ENCODE measurements at places on chromosomes 6 and 20. TPM values are rescaled to one million over a fixed set of nuclear protein-coding genes. Genes with fewer than 3 reads are reported as not detected.

Gene CST4
- total RNA-seq, result 0.43 TPM

Gene MTO1
- 30.0 TPM for total RNA-seq

Gene TDRD6
- total RNA-seq, result 0.46 TPM

Gene DOK5
- 20.7 TPM for total RNA-seq

Gene POU5F1
- total RNA-seq, result 0.09 TPM

Gene ZNF391
- 0.92 TPM for total RNA-seq

Gene RHAG
- not detected for total RNA-seq

Gene COL11A2
- total RNA-seq, result 0.14 TPM

Gene C6orf118
- total RNA-seq, result not detected

Gene PRICKLE4
- not detected for total RNA-seq

Gene TUBB1
- total RNA-seq, result under 0.01 TPM

Gene IL20RA
- total RNA-seq, result 0.55 TPM

Gene DEFB132
- total RNA-seq, result not detected

Gene ZNF341
- total RNA-seq, result 1.1 TPM

Gene CPNE1
- total RNA-seq, result 199 TPM

Gene C6orf163
- 1.1 TPM for total RNA-seq

Gene RCAN2
- 3.7 TPM for total RNA-seq

Gene SLC17A2
- not detected for total RNA-seq

Gene BPIFB1
- not detected for total RNA-seq

Gene MCCD1
- total RNA-seq, result not detected
